EH (cell line): ENCODE measurements at places on chromosomes 12 and 14.

DNA sequence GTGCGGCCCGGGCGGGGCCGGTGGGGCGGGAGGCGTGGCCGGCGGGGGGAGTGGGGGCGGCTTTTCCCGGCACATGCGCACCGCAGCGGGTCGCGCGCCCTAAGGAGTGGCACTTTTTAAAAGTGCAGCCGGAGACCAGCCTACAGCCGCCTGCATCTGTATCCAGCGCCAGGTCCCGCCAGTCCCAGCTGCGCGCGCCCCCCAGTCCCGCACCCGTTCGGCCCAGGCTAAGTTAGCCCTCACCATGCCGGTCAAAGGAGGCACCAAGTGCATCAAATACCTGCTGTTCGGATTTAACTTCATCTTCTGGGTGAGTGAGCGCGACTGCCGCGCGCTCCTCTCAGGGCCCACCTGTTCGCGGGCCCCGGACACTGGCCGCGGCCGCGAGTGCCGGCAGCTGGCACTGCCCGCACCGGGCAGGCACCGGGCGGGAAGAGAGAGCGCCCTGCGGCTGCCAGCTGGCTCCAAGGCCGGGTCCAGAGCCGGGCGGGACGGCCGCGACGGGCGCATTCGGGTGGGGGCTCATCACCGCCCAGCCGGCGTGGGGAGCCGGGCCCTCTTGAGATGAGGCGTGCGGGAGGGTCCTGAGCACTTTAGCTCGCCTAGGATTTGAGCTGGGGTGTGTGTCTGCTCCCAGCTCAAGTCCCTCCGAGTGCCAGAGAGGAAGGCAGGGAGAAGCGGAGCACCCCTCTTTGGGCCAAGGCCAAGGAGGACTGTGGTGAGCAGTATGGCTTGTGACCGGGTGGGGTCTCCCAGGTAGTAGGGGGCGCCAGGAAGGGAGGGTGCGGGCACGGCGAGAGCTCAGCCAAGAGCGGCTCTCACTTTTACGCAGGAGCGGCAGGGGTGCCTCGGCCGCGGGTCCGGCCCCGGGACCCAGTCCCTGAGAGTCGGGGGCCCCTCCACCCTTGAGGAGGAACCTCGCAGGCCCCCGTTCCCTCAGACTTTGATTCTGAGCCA is at the start of gene CD9:
Gene CD9 (plus strand): TSS at position 145 of the 957 bp plus-strand sequence. CDS start 100 bp downstream, at position 245.
- DNase-seq: peak; percentile 58

GRCh38 chr12:32662665-32663064 is 16.4 kb upstream of the DNM1L start:
- DNase-seq: no peak

GRCh38 chr12:42091769-42092168 is 52.9 kb downstream of the GXYLT1 start:
- DNase-seq: no peak

DNA sequence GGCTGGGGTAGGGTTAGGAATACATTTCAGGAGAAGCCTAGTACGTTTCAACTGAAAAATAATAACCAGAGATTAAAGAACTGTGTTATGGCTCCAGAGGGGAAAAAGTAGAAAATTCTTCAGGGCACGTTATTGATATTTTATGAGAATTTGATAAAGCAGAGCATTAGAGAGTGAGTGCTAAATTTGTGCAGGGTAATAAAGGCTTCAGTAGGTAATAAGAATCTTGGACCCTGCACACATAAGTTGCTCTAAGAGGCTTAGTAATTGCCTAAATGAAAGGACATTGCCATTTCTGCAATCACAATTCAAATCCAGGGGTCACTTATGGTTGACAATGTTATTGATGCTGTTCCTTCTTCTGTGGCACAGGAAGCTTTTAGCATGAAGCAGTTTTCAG is 439.4 kb upstream of the DCN start:
- DNase-seq: no peak

DNA sequence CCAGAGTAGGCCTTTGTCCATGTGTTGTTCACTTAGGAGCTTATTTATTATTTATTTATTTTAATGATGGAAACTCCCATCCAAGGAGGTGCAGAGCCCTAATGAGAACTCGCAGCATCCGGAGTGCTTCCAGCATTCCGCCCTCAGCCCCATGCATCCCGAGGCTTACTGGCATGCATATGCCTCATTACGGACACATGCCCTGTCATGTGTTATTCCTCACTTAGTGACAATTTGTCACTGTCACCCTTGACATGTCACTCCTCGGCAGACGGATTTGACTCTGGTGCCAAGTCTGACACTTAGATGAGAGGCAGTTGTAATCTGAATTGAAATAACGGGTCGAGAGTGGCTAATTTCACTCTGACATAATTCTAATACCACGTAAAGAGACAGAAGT is 132.8 kb downstream of the VRK1 start:
- DNase-seq: no peak

- DNase-seq: no peak
These were observed 35.8 kb downstream of the SUSD6 start for GRCh38 chr14:69647213-69647612.

DNA sequence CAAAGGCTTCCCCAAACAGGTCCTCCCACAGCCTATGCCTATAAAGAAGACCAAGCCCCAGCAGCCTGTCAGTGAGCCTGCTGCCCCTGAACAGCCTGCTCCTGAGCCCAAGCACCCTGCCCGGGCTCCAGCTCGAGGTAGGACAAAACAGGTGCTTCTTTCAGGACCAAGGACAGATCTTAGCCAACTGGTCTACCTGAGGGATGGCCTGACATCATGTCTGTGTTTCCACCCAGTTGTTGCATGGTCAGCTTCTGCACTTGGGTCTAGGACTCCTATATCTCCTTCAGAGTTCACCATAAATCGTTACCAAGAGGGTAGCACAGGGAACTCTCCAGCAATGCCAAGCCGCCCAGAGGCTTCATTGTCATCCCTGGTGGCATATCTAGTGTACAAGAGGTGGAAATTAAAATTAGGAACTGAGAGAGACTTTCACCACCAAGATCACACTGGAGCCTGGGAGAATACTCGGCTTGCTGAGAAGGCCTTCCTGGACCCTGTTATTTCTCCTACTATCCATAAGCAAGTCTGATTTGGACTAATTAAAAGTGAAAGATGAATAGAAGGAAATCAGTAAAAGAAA is 38.2 kb upstream of the OAS1 start:
- DNase-seq: no peak

- DNase-seq: no peak
These were observed 36.1 kb upstream of the CCDC88C start for GRCh38 chr14:91453744-91454143.

DNA sequence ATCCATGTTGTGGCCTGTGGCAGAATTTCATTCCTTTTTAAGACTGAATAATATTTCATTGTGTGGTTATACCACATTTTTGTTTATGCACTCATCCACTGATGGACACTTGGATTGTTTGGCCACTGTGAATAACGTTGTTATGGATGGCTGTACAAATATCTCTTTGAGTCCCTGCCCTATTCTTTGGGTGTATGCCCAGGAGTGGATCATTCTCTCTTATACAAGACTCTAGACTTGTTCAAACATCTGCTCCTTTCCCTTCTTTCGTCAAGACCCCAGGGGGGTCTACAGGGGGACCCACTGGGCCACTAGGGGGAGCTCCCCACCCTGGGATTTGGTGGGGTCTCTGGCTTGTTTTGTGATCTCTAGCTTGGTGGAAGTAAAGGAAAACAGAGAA is 77.4 kb downstream of the FBXL14 start:
- DNase-seq: peak; percentile 89

DNA sequence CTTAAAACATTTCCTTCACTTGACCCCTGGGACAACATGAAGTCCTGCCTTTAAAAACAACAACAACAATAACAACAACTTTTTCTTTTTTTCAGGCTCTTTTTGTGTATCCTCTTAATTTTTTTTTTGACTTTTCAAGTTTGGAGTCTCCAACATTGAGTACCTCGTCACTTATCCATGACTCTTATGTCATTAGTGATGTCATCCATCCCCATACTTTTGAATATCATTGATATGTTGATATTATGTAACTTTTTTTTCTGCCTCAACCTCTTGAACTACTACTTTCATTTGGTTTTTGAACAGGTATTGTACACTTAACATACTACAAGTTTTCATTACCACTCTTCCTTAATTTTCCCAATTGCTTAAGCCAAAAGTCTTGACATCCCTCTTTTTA is 143.0 kb upstream of the ATXN7L3B start:
- DNase-seq: no peak

DNA sequence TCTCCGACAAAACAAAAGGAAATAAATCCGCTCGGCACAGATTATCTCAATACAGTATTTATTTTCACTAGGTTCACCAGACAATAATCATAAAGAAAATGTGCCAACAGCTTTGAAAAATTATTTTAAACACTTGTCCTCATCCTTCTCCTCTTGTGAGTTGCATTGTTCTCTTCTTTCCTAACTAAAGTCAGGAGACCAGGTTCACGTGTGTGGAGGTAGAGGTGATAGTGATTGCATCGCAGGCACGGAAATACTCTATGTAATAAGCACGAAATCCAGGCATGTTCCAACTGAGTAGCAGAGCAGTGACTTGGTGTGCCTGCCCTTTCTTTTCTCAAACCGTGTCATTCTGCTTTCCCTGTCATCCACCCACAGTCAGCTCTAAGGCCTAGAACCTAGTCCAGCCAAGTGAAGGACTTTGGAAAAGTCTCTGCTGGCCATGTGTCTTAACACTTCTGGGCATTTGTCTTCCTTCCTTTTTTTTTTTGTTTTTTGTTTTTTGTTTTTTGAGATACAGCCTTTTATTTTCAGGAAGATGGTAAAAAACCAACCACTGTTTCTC is 939 bp upstream of the SEL1L start:
- no peak for DNase-seq

GRCh38 chr14:59695198-59695597 is 118.6 kb upstream of the CCDC175 start:
- DNase-seq: no peak

- peak; percentile 89 for DNase-seq
These were observed 83.8 kb upstream of the CLEC14A start for GRCh38 chr14:38339696-38340095.

- DNase-seq: no peak
These were observed 248.0 kb downstream of the PDZRN4 start for GRCh38 chr12:41436076-41436475.

DNA sequence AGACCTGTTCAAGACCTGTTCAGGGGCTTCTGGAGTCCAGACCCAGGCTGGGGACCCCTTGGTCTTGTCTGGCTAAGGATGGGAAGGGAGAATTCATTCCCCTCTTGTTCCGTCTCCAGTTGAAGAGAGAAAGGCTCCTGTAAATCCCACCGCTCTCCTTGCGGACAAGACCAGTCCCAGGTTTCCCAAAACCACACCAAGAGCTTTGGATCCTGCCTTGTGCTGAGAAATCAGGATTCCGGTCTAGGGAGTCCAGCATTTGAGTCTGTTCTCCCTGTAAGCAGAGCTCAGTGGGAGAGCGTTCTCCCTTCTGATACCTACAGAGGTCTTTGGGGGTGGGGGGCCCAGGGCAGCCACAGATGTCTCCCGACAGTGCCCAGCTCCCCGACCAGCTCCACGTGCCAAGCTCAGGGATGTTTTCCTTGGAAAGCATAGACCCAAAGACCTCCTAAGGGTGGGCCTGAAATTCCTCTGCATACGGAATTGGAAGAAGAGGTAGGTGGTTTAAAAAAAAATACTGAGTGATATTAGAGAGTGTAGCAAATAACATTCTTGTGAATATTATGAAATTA is 1.9 kb downstream of the HOXC13 start:
- no peak for DNase-seq

GRCh38 chr14:47490353-47490752 is 185.1 kb downstream of the MDGA2 start:
- no peak for DNase-seq

DNA sequence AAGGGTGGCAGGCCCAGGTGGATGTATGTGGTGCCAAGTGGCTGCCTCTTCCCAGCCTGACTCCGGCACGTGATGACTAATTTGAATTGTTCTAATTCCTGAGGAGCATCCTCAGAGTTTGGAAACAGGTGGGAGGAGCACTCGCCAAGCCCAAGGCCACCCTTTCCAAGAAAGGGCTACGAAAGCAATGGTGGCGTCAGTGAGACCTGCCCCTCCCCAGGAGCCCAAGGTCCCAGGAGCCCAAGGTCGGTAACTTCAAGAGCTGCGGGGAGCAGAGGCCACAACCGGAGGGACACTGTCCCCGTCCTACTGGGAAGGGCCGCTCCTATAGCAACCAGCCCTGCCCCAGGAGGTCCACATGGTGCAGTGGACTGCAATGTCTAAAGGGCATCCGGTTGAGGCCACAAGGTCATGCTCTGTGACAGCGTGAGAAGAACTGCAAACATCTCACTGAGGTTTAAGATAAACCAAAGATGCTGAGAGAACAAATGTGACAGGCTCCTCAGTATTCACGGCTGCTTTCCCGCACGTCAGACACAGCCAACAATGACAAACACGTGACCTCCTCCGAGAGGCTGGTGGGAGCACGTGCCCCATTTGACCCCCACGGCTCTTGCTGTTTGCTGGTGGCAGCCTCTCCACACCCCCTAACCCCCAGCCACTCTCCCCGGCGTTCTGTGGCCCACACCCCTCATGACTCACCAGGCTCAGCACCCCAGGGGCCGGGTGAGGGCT is 79.6 kb downstream of the ITPK1 start:
- peak; percentile 48 for DNase-seq

DNA sequence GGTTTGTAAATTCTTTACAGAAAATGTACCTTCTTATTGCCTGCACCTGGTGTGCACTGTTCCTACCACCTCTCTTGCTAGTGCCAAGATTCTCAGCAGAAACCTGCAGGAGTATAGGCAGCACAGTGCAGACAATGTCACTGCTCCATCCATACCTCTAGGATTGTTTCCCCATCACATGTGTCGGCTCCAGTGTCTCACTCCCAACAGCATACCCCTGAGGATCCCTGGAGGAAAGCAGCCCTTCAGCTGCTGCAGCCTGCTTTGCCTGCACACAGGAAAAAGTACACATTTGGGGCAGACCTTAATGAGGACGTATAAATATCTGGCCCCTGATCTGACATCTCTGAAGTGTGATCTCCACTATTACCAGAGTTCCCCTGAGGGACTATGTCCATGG is 235.5 kb downstream of the MDGA2 start:
- DNase-seq: no peak

- DNase-seq: no peak
These were observed 11.5 kb downstream of the MYO1H start for GRCh38 chr12:109359131-109359690.

GRCh38 chr12:132686825-132687210 is 324 bp downstream of the POLE start:
- DNase-seq: no peak

DNA sequence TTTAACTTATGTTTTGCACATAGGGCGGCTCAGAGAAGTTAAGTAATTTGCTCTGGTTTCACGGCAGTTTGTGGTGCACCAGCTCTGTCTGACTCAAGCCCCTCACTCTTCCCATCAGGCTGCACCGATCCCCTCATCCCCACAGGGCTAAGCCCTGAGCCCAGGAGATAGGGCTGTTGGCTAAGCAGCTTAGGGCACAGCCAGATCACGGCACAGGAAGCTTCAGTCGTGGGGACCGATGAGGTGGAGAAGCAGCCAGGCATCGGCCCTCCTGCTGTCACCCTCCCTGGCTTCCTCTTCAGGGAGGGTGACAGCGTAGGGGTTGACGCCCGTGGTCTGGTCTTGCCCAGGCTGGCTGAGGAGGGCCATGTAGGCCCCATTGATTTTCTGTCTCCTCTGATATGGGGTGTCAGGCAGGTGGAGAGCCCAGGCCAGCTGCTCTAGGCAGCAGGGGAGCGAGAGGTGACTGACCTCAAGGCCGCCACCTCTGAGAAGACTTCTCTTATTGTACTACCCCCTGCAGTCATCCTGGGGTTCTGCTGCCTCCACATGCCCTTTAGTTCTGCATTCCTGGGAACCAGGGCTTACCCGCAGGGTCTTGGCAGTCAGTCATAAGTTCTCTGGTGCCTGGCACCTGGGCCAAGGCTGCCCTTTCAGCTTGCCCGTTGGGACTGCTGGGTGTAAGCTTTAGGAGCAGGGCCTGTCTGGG is 166.4 kb downstream of the TSPAN9 start:
- DNase-seq: no peak
